Cardiac muscle cell (in vitro differentiated cells and primary cell): ENCODE measurements at places on chromosomes 13 and 19. TPM values are rescaled to one million over a fixed set of nuclear protein-coding genes. Genes with fewer than 3 reads are reported as not detected.

SACS gene
- total RNA-seq = 21.8 and 34.9 TPM in 2 replicates

SMIM17 gene
- 1.4 TPM in 1 of 2 replicates, not detected in the other for total RNA-seq

GRCh38 chr19:50482271-50482855 lies 5.7 kb upstream of the GARIN5A start:
- DNase-seq = no peak
- no peaks in the 10 kb centered on the region for H3K27me3 ChIP-seq
- H3K27ac ChIP-seq = no peak overlapping the region

- DNase-seq = no peak
- no peak overlapping the region for H3K4me3 ChIP-seq
- no peaks in the 10 kb centered on the region for H3K27me3 ChIP-seq
- no peak overlapping the region for H3K27ac ChIP-seq
- no peaks in the 10 kb centered on the region for H3K36me3 ChIP-seq
- H3K4me1 ChIP-seq = peaks cover 3% of the 10 kb centered on the region
These were observed 97.4 kb downstream of the CAB39L start for GRCh38 chr13:49346460-49346859.

- no peak overlapping the region for H3K27ac ChIP-seq
- H3K27me3 ChIP-seq = no peaks in the 10 kb centered on the region
- no peak for DNase-seq
- no peaks in the 10 kb centered on the region for H3K4me1 ChIP-seq
These were observed 43.9 kb downstream of the GAS6 start for GRCh38 chr13:113819731-113820715.

DNA sequence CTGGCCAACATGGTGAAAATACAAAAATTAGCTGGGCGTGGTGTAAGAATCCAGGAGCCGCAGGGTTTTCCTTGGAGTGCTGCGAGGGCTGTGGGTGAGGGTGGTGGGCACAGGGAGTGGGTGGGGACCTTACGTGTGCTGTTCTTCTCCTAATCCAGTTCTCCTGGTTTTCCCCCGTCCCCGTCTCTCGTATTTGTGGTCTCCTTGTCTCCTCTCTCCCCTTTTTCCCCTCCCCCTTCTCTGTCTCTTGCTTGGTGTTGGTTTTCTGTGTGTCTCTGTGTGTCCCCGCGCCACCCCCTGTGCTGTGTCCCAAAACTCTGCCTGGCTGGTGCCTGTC lies 1.7 kb downstream of the SELENOW start:
- peak overlapping the region; percentile 68 for H3K4me3 ChIP-seq
- peak overlapping the region; percentile 100 for H3K27ac ChIP-seq
- H3K4me1 ChIP-seq = peaks cover 11% of the 10 kb centered on the region
